ENCODE measurements at places on chromosomes 2 and 18.
A peak's percentile ranks its signal among the peaks of the same experiment; 100 is the strongest.

DNA sequence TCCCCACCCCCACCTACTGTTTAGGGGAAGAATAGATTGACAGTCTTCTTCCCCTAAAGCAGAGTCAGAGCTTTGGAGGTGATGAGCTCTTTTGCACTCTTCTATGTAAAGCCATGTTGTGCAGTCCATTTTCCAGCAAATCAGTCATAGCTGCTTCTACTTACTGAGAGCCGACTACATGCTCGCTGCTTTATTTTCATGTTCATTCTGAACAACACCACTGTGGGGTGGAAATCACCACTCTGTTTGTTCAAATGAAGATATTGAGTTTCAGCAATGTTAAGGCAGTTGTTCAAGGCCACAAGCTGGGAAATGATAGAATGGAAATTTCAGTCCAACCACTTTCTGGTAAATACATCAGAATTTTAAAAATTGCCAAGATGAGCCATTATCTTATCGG, 88.3 kb downstream of the INSIG2 start:
- DNase-seq: no peak

DNA sequence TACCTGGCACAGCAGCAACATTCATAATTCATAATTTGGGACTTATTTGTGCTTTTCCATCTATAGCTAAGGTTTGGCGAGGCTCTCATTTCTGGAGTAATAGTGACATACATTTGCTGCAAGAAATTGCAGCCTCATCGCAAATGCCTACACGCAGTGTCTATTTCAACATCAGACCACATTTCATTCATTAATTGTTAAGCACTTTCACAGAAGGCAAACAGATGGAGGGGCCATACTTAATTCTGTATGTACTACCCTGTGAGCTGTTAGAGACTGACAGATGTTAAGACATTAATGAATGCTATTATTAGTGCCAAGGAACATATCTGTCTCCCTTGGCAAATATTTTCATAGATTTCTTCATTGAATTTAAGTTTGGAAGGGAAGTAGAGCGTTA, 125.7 kb downstream of the UXS1 start:
- peak; percentile 38 for DNase-seq

- DNase-seq: peak; percentile 59
Measured at GRCh38 chr2:201618744-201619662, 24.3 kb downstream of the TMEM237 start.

DNA sequence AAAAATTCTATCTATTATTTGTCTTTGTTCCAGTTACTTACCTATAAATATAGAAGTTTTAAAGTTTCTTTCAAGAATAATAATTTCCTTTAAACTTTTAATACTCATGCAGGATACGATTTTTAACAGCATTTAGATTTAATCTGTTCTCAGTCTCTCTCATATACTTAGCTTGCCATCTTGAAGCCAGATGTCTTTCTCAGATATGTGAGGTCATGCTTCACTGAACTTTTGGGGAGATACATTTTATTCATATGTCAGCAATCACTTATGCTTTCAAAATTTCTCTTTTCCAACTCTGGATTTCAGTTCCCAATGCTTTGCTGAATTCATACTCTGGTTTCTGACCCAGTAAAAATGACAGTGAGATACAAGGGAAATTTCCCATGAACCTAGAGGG, 66.5 kb upstream of the CCDC178 start:
- DNase-seq: no peak

DNA sequence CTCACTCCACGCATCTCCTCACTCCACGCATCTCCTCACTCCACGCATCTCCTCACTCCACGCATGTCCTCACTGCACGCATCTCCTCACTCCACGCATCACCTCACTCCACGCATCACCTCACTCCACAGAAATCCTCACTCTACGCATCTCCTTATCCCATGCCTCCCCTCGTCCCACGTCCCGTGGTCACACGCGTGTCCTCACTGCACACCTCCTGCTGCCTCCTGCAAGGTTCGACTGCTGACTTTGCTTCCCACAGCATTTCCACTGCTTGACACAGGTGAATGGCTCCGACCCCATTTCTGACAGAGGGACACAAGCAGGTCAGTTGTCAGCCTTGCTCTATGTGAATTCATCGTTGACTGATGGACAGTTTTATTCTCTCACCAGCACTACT, 103.0 kb downstream of the USP40 start:
- DNase-seq: no peak

GRCh38 chr18:78538669-78539440, 440.8 kb upstream of the SALL3 start:
- DNase-seq: no peak

DNA sequence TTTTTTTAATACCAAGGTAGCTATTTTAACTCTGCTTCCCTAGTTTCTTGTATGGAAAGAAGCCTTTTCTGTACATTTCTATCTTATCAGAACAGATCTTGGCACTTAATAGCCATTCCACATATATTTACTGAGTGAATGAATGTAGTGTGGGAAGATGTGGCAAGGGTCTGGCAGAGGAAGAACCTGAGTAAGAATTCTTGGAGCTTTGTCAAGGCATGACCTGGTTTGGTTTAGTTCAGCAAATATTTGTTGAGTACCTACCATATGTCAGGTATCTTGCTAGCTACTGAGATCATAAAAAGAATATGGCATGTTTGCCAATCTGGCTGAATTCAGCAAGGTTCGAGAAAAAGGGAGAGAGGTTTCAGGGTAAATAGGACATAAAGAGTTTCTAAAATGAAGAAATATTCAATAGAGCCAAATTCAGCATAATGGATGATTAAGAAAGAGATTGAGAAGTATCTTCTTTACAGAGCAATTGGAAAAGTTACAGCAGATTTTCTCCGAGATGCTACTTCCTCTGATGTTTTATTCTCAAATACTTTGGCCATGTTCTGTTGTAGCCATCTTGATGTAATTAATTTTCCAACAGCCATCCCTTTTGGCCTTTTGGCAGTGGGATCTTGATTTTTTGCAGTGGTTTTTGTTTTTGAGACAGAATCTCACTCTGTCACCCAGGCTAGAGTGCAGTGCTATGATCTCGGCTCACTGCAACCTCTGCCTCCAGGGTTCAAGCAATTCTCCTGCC, 21.7 kb upstream of the MEP1B start:
- DNase-seq: no peak

DNA sequence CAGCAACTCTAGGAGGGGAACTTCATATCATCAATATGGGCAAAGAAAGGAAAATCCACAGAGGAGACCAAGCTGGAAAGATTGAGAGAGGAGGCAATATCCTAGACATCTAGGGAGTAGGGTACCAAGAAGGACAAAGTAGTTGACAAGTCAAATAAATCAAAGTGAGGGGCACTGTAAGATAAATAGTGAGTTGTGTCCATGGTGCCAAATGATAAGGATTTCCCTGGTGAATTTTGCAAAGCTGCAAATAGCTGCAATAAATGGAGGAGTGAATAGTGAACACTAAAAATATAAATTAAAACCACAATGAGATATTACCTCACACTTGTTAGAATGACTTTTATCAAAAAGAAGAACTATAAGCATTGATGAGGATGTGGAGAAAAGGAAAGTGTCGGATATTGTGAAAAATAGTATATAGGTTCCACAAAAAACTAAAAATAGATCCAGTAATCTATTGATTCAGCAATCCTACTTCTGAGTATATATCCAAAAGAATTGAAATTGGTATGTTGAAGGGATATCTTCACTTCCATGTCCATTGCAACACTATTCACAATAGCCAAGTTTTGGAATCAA, 258.2 kb upstream of the FN1 start:
- DNase-seq: no peak

GRCh38 chr2:211390536-211391188, 834.3 kb downstream of the CPS1 start:
- no peak for DNase-seq

- DNase-seq: no peak
Measured at GRCh38 chr2:179939259-179939658, 67.8 kb downstream of the CWC22 start.

- peak; percentile 5 for DNase-seq
Measured at GRCh38 chr2:28835781-28836180, 25.1 kb downstream of the SPDYA start.

DNA sequence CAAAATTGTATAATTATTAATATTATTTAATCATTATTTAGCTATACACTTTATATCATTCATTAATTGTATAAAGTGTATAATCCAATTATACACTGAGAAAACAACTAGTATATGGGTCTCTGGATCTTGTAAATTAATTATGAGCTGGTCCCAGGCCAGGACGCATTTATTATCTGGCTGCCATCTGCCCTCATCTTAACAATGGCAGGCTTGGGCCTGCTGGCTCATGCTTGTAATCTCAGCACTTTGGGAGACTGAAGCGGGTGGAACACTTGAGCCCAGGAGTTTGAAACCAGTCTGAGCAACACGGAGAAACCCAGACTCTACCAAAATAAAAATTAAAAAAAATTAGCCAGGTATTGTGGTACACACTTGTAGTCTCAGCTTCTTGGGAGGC, 502.2 kb upstream of the NRXN1 start:
- no peak for DNase-seq

DNA sequence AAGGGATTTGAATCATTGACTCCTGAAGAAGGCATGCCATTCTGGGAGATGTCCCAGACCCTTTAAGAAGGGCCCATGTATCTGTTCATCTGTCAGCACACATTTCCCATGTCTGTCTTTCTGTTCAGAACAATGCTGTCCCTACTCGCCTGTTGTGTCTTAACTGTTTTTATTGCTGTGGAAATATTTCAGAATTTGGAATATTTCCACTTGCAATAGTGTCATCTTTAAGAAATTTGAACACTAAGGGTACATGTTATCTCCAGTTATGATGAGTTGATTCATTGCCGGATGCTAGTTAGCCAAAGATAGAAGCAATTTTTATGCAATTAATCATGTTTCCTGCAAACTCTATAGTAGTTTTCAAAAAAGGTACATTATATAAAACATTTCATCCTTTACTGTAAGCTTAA, 36.9 kb upstream of the NT5C1B start:
- DNase-seq: no peak

DNA sequence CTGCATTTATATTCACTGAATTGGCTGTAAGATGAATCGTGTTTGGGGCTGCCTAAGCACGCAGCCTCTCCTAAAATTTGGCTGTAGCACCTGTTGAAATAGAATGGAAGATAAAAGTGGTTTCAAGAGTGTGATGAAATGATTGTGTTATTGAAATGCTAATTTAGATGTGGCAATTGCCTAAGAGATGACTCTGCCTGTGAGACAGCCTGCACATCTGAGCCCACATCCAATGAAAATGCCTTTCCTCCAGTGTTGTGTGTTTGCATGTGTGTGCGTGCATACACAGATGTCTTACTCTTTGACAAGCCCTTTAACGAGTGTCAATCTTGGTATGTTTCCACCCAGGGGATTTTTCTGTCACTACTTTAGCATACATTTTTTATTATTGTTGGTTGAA, 346.9 kb downstream of the MEIS1 start:
- DNase-seq: no peak

GRCh38 chr2:157476953-157477709, 33.2 kb upstream of the CYTIP start:
- no peak for DNase-seq

GRCh38 chr2:127683757-127684156, 8.4 kb upstream of the LIMS2 start:
- no peak for DNase-seq

Data from hematopoietic multipotent progenitor cell treated with erythropoietin and hydrocortisone succinate and interleukin-3 and kit ligand, for 4 days (in vitro differentiated cells).